ENCODE measurements at places on chromosomes 3 and 15.

- DNase-seq: no peak
These were observed 8.8 kb downstream of the NECTIN3 start for GRCh38 chr3:111080413-111080812.

GRCh38 chr15:99279827-99280226, 28.5 kb downstream of the LRRC28 start:
- DNase-seq: no peak

DNA sequence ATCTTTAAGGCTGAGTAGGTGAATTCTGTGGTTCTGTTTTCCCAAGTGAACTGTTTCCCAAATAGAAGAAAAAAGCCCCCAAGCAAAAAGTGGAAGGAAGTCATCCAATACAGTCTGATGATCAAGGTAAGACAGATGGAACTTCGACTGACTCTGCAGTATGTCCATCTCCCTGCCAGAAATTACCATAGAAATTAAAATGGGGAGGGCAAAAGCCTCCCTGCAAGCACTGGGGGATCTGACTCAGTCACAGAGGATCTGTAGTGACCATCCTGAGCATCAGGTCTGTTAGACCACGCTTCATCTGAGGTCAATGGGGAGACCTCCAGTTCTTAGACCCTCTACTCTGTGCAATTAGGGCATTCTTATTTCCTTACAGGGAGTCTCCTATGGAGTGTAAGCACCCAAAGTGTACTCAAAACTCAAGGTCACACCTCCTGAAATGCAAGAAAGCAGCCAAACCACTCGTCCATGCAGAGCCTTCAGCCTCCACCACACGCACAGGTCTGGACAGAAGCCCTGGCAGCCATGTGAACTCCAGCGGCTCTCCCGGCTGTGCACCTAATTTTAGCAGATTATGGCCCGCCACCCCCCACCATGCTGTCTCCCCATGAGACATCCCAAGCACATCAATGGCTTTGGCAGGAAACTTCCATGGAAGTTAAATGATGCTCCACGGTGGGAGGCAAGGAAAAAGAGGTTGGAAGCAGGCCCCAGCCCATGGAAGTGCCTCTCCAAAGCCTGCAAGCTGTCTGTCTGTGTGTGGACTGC, 348.7 kb downstream of the NTRK3 start:
- no peak for DNase-seq

DNA sequence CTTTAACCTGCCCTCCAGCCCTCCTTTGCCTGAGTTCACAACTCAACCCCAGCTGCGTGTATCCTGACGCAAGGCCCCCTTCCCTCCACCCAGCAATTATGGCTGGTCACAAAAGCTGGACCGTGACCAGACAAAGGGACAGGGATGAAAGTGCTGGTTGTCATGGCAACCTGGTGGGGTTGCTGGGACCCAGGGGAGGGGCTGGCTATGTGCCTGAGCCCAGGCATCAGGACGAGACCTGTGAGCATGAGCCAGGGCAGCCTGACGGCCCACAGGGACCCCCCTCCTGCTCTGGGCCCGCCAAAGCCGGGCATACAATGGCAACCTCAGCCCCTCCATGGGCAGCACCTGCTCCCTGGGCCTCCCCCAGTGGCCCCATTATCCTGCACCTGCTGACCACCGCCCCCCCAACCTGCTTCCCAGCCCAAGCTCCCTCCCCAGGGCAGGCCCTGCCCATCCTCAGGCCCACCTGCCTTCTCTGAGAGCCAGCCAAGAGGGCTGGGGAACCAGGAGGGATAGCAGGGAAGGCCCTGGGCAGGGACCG, 4.5 kb upstream of the DNAH1 start:
- peak; percentile 87 for DNase-seq

GRCh38 chr3:5769825-5770224, 582.3 kb downstream of the EDEM1 start:
- no peak for DNase-seq

DNA sequence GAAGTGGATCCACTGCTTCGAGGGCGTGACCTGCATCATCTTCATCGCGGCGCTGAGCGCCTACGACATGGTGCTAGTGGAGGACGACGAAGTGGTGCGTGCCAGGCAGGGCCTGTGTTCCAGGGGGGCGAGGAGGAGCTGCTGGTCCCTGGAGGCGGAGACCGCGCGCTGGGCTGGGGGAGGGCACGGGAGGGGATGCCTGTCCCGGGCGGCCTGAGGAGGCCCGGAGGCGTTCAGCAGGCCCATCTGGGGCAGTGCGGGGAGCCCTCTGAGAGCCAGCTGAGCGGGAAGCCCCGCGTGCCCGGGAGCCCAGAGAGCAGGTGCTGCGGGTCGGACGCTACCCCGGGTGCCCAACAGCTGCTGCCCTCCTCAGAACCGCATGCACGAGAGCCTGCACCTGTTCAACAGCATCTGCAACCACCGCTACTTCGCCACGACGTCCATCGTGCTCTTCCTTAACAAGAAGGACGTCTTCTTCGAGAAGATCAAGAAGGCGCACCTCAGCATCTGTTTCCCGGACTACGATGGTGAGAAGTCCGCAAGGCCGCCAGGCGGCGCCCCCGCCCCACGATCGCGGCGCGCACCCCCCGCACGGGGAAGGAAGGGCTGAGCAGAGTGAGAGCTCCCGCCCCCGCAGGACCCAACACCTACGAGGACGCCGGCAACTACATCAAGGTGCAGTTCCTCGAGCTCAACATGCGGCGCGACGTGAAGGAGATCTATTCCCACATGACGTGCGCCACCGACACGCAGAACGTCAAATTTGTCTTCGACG, 2.9 kb downstream of the GNAT1 start:
- DNase-seq: peak; percentile 21

GRCh38 chr3:20490996-20491395, 305.0 kb upstream of the SGO1 start:
- no peak for DNase-seq

DNA sequence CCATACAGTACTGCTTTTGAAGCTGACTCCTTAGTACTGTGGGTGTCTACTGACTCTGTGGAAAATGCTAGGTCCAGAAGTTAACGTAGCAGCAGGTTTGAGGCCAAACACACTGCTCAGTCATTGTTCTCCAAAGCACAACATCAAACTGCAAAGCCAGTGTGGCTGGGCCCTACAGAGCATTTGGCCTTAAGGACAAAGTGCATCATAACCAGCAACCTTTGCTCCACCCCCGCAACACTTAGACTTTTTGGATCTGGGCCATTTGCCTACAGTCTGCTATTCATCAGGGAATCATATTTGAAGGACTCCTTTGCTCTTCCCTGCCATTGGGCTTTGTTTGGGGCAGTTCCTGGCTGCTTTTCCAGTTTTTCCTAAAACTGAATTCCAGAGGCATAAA, 43.1 kb upstream of the ARL6 start:
- no peak for DNase-seq

- DNase-seq: peak; percentile 52
These were observed 212.4 kb downstream of the OPA1 start for GRCh38 chr3:193805448-193805847.

DNA sequence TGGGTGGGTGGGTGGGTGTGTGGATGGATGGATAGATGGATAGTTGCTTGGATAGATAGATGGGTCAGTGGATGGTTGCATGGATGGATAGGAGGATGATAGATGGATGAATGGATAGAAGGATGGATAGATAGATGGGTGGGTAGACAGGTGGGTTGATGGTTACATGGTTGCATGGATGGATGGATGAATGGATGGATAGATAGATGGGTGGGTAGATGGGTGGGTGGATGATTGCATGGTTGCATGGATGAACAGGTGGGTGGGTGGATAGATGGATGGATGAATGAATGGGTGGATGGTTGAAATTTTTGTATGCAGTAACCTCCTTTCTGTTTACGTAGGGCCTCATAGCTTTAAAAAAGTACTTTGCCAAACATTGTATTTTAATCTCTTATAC, 79.5 kb downstream of the LRRK1 start:
- no peak for DNase-seq

GRCh38 chr3:108453565-108453964, 56.8 kb downstream of the MYH15 start:
- no peak for DNase-seq
